ENCODE measurements at places on chromosomes 3 and 15.

GRCh38 chr3:123082370-123083065 lies 15.7 kb downstream of the PDIA5 start:
- no peak for DNase-seq

DNA sequence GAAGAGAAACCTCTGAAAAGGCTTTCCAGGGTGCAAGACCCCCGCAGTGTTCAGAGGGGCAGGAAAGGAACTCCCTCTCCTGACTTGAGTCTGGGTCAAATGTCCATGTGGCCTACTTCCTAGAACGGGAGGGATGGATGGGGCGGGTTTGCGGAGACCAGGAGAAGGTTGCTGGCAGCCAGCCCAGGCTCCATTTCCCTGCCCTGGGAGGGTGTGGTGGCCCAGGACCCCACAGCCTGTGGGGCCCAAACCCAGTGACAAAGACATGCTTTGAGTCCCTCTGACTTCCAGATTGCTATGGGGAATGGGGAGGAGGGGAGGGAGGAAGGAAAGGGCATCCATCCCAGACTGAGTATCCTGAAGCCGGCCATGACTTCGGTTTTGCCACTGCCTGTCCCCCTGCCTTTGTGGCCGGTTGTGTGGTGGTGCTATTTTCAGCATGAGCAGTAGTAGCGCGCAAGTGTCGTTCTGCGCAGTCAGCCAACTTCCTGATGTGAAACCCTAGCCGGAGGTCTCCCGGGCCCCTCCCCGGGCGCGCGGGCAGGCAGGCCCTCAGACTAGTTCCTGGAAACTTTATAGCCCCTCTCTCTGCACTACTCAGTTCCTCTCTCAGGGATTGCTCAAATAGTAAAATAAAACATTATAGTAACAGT lies 24.4 kb downstream of the MAGEF1 start:
- no peak for DNase-seq

- no peak for DNase-seq
Observed at GRCh38 chr3:132538072-132538471, 59.0 kb upstream of the ACKR4 start.

DNA sequence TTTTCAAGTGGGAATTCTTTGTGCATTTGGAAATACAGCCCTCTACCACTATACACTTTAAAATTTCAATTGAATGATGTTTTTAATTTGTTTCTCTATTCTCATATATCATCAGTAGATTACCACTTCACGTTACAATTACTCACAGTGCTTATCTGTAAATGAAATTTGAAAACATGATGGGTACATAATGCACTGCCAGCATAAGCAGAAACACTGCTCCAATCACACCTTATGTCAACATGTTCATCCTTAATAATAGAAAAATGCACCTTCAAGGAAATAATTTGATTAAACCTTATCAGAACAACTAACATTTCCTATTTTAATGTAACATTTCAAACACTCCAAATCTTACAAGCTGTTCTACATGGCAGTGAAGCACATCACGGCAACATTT lies 718.4 kb downstream of the GBE1 start:
- DNase-seq = no peak

DNA sequence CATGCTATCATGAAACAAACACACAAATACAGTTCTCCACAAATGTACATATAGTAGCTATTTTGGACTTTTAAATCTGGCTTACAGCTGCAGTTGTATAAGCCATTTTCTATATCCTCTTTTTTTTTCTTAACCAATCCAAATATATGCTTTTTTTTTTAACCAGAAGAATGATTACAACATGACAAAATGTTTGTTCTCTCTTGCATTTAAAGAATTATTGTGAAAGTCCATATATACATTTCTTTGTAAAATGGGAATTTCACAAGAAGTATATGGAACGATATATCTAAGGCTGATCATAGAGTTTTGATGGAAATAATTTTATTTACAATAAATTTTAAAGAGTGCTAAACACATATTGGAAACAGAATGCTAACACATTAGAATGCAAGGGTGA lies 95.6 kb downstream of the CD200R1L start:
- no peak for DNase-seq

DNA sequence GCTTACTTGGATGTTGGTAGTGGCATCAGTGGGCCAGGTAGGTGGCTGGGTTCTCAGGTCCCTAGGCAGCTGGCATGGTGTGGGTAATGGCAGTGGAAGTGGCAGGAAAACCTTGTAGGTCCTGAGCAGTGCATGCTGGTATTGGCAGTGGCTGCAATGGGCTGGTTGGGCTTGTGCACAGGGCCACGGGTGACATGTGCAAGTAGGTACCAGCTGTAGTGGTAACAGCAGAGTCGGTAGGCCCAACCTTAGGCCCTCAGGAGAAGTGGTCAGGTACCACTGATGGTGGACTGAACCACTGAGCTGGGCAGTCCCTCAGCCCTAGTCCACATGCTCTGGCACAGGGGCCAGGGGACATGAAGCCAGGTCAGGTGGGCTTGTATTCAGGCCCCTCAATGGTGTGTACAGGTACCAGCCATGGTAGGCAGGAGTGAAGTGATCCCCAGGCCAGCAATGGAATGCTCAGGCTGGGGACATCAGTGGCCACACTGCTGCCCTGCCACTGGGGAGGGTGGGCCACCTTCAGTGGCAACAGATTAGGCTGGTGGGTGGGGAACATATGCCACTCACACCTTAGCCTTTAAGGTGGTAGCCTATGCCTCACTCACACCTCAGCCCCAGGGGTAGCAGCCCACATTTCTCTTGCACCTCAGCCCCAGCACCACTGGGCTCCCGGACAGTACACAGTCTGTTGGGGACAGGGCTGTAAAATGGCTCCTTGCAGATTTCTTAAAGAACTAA lies 118.1 kb downstream of the LRRK1 start:
- no peak for DNase-seq

DNA sequence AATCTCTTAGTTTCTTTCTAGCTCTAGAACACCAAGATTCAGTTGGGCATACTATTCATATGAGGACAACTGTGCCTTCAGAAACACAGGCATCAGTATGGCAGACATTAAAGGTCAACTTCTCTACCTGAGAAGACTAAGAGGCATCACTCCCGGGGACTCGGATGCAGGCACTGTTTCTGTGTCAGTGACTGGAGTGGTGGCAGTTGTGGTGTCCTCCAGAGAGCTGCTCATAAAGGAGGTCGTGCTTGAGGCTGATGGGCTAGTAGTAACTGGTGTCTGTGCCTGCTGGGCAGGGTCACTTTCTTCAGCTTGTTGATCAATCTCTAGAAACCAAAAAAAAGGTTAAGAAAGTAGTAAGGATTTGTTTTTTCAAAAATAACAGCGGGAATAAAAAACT lies 75.2 kb downstream of the FBXL22 start:
- DNase-seq = no peak

GRCh38 chr3:38878646-38879045 lies 62.6 kb upstream of the SCN10A start:
- no peak for DNase-seq

- no peak for DNase-seq
Observed at GRCh38 chr3:33377931-33378330, 62.3 kb downstream of the UBP1 start.

DNA sequence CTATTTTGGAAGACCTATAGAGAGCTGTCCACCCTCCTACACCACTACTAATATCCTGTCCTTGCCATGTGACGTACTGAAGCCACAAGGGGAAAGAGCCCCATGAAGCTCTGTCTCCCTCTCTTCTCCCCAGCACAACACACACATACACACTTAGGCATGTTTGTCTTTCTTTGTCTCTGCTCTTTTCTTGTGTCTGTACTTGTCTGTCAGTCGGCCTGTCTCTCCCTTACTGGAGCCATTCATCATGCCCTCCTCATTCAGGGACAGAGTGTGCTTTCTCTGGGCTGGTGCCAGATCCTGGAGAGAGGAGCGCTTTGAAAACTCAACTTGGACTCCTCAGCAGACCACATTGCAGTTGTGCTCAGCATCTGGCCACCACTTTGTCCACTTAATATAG lies 47.6 kb downstream of the PSMD6 start:
- DNase-seq = no peak

DNA sequence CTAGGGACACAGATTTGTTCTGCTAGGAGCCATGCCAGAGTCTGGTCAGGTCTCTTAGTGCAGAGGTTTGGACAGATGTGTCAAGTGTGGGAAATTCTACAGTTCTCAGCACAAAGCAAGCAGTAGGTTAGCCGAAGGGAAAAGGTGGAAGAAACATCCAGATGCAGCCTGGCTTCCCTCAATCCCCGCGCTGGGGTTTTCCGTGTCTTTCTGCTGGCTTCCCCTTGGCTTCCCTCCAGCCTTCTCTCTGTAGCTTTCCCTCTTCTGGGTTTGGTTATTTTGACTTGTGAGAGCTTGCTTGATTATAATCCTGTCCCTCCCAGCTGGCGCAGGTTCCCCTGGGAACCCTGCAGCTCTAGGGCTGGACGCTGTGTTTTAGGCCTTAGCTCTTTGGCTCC lies 4.1 kb downstream of the TF start:
- no peak for DNase-seq

DNA sequence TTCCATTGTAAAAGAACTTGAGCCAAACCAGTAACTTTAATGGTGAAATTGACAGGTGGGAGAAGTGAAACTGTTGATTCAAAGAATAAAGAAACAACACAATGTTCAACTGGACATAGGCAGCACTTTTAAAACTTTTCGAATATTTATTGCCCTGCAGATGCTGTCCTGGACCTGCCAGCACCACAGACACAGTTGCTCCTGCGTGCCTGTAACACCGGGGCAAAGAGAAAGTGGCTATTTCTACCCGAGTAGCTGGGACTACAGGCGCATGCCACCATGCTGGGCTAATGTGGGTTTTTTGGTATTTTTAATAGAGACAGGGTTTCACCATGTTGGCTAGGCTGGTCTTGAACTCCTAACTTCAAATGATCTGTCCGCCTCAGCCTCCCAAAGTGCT lies 7.4 kb downstream of the IL5RA start:
- no peak for DNase-seq

DNA sequence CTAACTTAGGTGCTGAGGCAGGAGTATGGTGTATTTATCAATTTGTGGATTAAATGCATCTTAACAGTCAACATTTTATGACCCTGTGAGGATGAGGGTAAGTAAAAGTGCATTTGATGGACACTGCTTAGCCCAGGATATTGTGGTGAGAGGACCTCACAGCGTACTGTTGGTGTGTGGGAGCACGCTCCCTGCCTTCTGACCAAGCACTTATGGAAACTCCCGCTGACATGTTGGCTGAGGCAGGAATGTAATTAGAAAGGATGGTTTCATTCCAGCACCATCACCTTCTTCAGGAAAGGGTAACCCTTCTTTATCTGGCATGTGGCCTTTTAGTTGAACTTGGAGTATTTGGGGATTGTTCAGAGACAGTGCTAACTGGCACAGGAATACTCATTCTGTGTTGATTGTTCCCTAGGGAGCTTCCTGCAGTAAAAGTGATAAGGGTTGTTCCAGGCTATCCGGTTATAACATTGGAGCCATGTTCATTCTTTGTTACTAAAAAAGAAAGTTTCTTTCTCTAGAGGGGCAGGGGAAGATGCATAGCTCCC lies 11.7 kb upstream of the FSTL1 start:
- DNase-seq = no peak

- peak; percentile 18 for DNase-seq
Observed at GRCh38 chr3:99896482-99896881, 78.8 kb downstream of the CMSS1 start.

DNA sequence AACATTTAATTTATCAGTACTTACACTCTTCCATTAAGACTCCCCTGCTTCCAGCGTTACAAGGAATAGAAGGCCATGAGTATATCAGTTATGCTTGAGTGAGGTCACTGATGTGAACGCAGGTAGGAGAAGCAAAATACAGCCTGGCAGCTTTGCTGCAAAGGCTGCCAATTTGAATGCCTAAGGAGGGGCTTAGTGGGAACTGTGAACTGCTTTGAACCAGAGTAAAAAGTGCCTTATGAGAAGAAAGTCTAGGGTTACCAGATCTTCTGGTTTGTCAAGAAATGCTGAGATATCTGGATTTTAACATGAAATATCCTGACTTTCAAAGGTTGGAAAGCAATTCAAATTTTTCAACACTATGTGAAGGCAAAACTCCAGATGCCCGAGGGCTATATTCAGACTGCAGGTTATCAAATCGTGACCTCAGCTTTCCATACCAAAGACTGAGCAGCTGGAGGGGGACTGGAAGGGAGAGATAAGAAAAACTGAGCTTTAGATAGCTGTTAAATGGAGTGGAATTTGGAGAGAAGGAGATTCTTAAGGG lies 446.3 kb upstream of the NECTIN3 start:
- no peak for DNase-seq

GRCh38 chr15:73926219-73927002 lies at the start of gene LOXL1:
Gene LOXL1, plus strand, starts transcription at chr15:73926462. Its CDS starts 322 bp downstream, at chr15:73926784.
- DNase-seq = peak; percentile 79

- DNase-seq = no peak
Observed at GRCh38 chr3:150218236-150218635, 189.9 kb upstream of the TSC22D2 start.

GRCh38 chr3:30174357-30174756 lies 432.0 kb upstream of the TGFBR2 start:
- no peak for DNase-seq

DNA sequence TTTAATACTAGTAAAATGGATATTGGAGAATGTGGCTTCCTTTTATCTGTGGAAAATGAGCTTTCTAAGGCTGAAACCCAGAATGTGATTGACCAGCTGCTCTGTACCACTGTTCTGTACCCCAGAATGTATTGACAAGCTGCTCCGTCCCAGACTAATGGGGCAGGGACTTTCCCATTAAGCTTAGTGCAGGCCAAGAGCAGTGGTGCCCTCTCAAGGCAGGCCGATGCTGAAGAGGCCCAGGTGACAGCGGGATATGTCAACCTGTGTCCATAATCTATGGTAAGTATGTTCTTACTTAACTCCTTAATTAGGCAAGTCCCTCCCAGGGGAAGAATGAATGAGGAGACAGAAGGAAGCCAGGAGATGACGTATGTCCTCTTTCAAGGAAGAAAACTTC lies 31.1 kb downstream of the SGO1 start:
- DNase-seq = no peak

DNA sequence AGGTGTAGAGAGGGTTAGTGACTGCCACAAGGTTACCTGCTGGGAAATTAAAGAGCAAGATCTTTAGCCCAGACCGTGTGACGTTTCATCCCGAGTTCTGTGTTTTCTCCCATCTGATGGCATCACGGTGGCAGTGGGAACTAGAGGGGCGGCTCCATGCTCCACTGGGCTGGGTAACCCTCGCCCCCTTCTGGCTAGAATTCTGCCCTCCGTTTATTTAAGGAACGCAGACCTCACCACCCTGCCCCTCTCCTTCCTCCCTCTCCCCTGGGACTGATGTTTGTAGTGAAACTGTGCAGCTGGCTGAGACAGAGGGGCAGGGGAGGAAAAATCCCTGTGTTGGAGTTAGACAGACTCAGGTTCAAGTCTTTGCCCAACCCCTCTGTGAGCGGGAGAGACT lies 65.6 kb downstream of the ITGA11 start:
- DNase-seq = no peak
